ENCODE measurements at places on chromosomes 7 and 10.

DNA sequence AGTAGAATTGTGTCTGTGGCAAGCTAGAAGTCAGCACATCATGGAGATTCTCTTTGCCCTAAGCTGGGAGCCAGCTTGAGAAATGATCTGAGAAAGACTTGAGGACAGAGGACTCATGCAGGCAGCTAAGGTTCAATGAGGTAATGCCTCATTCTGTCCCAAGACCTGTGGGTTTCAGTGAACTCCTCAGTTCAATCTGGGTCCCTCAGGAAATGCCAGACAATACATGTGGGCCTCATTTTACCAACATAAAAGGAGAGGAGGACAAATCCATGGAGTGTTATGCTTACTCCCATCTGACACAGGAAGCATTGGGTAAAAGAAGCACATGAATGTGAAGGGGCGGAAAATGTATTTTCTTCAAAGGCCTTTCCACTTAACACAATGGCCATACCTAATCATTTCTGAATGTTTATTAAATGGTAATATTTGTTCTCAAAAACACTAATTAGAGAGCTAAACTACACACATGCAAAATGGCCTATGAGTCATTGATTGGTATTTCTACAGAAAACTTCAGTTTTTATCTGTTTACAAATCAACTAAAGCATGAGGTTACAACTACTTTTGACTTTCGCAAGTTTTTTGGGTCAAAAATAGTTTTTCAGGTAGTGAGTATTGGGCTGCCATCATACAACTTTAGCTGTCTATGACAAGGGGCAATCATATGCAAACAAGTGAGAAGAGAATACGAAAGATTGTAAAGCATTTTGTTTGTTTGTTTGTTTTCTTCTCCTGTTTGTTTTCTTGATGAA, 205.3 kb downstream of the CHRM2 start:
- DNase-seq = no peak

DNA sequence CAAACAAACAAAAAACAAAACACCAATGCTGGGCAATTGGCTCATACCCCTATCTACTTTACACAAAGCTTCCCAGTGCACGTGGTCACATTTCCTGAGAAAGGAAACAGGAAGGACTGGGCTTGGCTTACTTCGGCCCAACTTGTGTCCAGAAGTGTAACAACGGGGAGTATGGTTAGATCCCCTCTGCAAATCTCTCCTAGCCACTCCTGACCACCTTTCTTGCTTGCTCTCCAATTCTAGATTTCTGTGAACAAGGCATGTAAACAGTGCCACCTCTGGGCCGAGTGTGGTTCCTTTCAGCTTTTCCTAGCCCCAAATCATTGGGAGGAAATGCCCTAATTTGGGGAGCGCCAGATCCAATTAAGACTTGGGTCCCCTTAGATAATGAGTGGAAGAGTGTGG, 21.0 kb upstream of the FRAT2 start:
- no peak for DNase-seq

DNA sequence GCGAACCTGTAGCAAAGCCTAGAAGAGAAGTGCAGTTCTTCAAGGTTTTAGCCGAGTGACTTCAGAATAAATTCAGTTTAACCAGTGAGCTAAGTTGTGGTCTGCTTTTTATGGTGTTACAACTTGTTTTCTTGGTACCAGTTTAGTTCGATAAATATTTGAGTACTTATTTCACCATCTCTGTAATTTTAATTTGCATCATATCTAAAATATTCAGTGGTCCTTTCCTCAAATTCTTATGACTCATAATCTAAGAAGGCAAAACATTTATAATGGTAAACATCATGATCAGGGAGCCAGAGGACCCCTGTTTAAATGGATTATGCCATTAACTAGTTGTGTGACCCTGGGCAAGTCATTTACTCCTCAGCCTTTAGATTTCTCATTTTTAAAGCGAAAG, 4.1 kb upstream of the BMPER start:
- DNase-seq = no peak

- no peak for DNase-seq
These were observed 2.7 kb upstream of the SCD start for GRCh38 chr10:100344241-100344788.

DNA sequence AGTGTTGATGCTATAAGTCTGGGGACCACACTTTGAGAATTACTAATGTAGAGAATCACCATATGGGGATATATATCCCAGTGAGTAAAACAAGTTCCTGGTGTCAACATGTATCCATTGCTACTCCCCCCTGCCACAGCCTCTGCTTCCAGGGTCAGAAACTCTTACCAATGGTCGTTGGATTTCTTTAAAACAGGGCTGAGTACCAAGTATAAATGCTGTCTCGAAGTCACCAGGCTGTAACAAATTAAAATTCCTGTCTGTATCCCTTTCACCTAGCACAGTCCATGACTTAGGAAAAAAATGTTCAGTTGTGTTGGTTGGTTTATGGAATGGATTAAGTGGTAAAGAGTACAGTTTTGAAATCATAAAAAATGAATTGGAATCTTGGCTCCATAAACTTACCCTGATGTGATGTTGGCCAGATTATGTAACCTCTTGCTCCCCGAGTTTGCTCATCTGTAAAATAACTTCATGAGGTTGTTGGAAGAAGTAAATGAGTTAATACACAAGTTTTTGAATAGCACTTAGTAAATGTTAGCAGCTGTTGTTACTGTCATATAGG, 364.0 kb upstream of the LRGUK start:
- no peak for DNase-seq

GRCh38 chr10:30357806-30358205, 8.7 kb upstream of the MTPAP start:
- no peak for DNase-seq
